ENCODE measurements at places on chromosomes 11 and 22.

- peaks cover 14% of the 10 kb centered on the region for H3K27me3 ChIP-seq
- H3K4me1 ChIP-seq: no peaks in the 10 kb centered on the region
- DNase-seq: no peak
- no peaks in the 10 kb centered on the region for H3K36me3 ChIP-seq
Measured at GRCh38 chr11:77031599-77031998, 2.6 kb upstream of the B3GNT6 start.

- no peak overlapping the region for H3K27ac ChIP-seq
- H3K36me3 ChIP-seq: peaks cover 2% of the 10 kb centered on the region
- no peaks in the 10 kb centered on the region for H3K4me1 ChIP-seq
- no peak overlapping the region for H3K4me3 ChIP-seq
- DNase-seq: no peak
Measured at GRCh38 chr22:49704345-49705215, 123.1 kb downstream of the BRD1 start.

- no peaks in the 10 kb centered on the region for H3K27me3 ChIP-seq
- H3K36me3 ChIP-seq: peaks cover 1% of the 10 kb centered on the region
- no peaks in the 10 kb centered on the region for H3K4me1 ChIP-seq
- no peak for DNase-seq
Measured at GRCh38 chr11:27451244-27451965, 21.2 kb downstream of the LGR4 start.

GRCh38 chr11:122979815-122980595, 1.6 kb downstream of the BSX start:
- no peak for DNase-seq
- peaks cover 2% of the 10 kb centered on the region for H3K36me3 ChIP-seq

DNA sequence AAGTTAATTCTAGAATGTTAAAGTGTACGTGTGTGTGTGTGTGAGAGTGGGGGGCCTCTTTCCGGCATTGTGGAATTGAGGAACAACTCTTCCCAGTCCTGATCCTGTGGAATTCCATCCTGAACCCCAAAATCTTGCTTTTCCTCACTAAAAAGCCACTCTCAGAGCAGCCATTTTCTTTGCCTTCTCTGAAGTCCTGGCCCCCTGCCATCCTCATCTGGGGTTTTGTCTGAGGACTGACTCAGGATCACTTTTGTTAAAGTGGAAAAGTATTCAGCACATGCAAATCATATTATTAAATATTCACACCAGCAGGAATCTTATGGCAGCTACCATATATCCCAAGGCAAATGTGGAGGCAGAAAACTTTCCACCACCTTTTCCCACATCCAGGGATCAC, 3.8 kb downstream of the SCN4B start:
- no peak for DNase-seq
- no peak overlapping the region for H3K4me3 ChIP-seq
- no peak overlapping the region for H3K27ac ChIP-seq
- H3K36me3 ChIP-seq: no peaks in the 10 kb centered on the region

DNA sequence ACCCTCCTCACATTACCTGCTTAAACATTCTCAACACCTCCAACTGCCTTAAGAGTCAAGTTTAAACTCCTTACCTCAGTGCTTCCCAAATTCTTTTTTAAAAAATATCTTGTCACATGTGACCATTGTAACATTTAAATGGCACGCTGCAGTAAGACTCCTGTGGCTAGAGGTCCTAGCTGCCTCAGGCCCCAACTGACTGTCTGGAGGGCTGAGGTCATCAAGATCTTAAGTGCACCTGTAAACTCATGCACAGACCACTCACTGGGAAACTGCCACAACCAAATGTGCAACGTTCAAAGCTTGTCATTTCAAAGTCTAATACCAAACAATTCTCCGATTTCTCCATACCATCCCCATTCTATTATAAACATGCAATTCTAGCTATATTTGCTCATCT, 16.4 kb upstream of the CCDC34 start:
- no peak overlapping the region for H3K4me3 ChIP-seq
- H3K27ac ChIP-seq: no peak overlapping the region
- no peaks in the 10 kb centered on the region for H3K4me1 ChIP-seq
- peaks cover 4% of the 10 kb centered on the region for H3K36me3 ChIP-seq
- DNase-seq: no peak

- DNase-seq: no peak
- H3K27ac ChIP-seq: no peak overlapping the region
- H3K4me1 ChIP-seq: no peaks in the 10 kb centered on the region
- peaks cover 5% of the 10 kb centered on the region for H3K27me3 ChIP-seq
- H3K4me3 ChIP-seq: no peak overlapping the region
Measured at GRCh38 chr11:19573666-19574065, 139.0 kb upstream of the NAV2 start.

DNA sequence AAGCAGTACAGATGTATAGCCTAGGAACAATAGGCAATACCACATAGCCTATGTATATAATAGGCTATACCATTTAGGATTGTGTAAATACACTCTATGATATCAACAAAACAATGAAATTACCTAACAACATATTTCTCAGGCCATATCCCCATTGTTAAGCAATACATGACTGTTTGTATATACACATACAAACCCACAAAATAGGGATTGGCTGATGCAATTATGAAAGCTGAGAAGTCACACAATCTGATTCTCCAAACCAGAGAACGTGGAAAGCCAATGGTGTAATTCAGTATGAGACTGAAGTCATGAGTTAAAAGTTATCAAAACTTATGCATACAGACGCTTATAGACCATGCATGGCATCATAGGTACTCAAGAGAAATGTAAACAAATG, 700.1 kb upstream of the RAG2 start:
- no peak for DNase-seq
- no peaks in the 10 kb centered on the region for H3K36me3 ChIP-seq
- H3K27ac ChIP-seq: no peak overlapping the region
- H3K4me3 ChIP-seq: no peak overlapping the region

GRCh38 chr11:19597206-19597605, 115.4 kb upstream of the NAV2 start:
- H3K27me3 ChIP-seq: peaks cover 7% of the 10 kb centered on the region
- no peak overlapping the region for H3K27ac ChIP-seq
- DNase-seq: no peak
- H3K36me3 ChIP-seq: no peaks in the 10 kb centered on the region

GRCh38 chr11:93193731-93194130, 4.1 kb downstream of the SLC36A4 start:
- H3K4me1 ChIP-seq: peaks cover 17% of the 10 kb centered on the region
- no peak overlapping the region for H3K27ac ChIP-seq
- no peak overlapping the region for H3K4me3 ChIP-seq
- H3K27me3 ChIP-seq: no peaks in the 10 kb centered on the region
- H3K36me3 ChIP-seq: peaks cover 5% of the 10 kb centered on the region

- H3K36me3 ChIP-seq: no peaks in the 10 kb centered on the region
- peaks cover 7% of the 10 kb centered on the region for H3K27me3 ChIP-seq
- H3K4me3 ChIP-seq: no peak overlapping the region
- H3K27ac ChIP-seq: no peak overlapping the region
- no peaks in the 10 kb centered on the region for H3K4me1 ChIP-seq
Measured at GRCh38 chr11:117572129-117572528, 224.9 kb downstream of the DSCAML1 start.

DNA sequence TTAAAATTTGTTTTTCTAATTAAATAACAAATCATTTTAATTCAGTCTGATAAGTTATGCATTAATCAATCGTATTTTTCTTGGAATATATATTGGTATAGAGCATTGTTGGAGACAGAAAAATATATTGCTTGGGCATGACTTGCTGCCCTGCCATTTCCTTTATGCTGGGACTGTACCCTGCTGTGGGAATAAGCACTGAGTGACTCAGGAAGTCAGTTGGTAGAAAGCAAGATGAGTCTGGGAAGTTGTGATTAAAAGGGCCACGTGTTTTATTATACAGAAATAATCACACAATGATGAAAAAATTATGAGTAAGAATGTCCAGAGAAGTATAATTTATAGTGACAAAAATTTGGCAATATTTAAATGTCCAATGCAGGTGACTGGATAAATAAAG, 139.5 kb downstream of the KIF18A start:
- H3K27ac ChIP-seq: no peak overlapping the region
- H3K27me3 ChIP-seq: no peaks in the 10 kb centered on the region

GRCh38 chr22:37162221-37163095, 12.7 kb upstream of the IL2RB start:
- peak; percentile 51 for DNase-seq
- peak overlapping the region; percentile 38 for H3K4me3 ChIP-seq
- no peaks in the 10 kb centered on the region for H3K36me3 ChIP-seq
- peak overlapping the region; percentile 35 for H3K27ac ChIP-seq

DNA sequence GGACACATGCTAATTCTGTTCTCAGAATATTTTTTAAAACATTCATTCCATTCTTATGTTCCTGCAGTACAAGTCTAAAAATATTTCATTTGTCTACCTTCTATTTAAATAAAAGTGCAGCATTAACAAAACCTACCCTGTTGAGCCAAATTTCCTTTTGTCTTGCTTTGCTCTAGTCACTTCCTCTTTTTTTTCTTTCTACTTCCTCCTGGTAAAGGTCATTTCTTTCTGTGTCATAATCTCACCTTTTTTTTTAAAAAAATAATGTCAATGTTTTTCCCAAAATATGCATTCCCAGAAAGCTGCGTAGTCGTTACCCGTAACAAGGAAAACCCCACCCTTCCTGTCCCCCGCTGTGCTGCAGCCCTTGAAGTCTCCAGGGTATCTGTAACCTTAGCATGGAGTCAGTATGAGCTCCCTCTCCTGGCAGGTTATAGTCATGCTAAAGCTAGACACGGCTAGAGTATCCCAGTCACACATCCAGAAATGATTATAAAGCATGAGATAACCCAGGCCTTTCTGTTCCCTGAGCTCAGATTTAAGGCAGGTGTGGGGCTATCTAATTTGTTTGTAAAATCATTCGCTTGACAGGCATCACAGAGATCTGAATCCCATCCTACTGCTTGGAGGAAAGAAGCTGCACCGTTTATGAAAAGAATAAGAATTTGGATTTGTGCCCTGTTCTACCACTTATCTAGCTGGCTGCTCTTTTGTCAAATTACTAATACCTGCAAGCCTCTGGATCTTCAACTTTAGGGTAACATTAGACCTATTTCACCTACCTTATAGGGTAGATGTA, 51.1 kb upstream of the EED start:
- H3K27ac ChIP-seq: peak overlapping the region; percentile 77
- H3K4me1 ChIP-seq: peaks cover 18% of the 10 kb centered on the region
- H3K27me3 ChIP-seq: no peaks in the 10 kb centered on the region
- DNase-seq: peak; percentile 57
- H3K4me3 ChIP-seq: peak overlapping the region; percentile 83

DNA sequence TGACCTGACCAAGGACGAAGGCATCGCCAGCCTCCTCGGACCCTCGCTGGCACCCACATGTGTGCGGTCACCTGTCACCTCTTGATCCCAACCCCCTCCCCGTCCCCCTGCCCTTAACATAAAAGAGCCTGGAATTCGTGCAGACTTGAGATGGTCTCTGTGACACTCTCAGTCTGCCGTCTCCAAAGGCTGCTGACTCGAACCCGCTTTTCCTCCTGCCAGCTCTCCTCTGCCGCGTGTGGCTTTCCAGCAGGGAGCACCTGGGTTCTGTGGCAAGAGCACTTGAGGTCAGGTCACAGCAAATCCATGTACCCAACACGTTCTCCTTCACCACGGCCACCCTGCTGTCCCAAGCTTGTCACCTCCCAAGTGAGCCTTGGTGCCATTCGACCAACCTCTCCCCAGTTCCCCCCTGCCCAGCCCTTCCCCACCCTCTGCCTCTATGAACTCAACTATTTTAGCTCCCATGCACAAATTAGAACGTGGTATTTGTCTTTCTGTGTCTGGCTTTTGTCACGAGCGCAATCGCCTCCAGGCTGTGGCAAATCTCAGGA, 207.6 kb downstream of the BRD1 start:
- H3K27me3 ChIP-seq: no peaks in the 10 kb centered on the region
- DNase-seq: no peak
- peaks cover 5% of the 10 kb centered on the region for H3K4me1 ChIP-seq
- peaks cover 10% of the 10 kb centered on the region for H3K36me3 ChIP-seq
- no peak overlapping the region for H3K4me3 ChIP-seq

- H3K27me3 ChIP-seq: no peaks in the 10 kb centered on the region
- H3K27ac ChIP-seq: peak overlapping the region; percentile 99
- DNase-seq: no peak
- no peak overlapping the region for H3K4me3 ChIP-seq
- peaks cover 53% of the 10 kb centered on the region for H3K4me1 ChIP-seq
Measured at GRCh38 chr11:75771646-75772410, 3.2 kb downstream of the DGAT2 start.

DNA sequence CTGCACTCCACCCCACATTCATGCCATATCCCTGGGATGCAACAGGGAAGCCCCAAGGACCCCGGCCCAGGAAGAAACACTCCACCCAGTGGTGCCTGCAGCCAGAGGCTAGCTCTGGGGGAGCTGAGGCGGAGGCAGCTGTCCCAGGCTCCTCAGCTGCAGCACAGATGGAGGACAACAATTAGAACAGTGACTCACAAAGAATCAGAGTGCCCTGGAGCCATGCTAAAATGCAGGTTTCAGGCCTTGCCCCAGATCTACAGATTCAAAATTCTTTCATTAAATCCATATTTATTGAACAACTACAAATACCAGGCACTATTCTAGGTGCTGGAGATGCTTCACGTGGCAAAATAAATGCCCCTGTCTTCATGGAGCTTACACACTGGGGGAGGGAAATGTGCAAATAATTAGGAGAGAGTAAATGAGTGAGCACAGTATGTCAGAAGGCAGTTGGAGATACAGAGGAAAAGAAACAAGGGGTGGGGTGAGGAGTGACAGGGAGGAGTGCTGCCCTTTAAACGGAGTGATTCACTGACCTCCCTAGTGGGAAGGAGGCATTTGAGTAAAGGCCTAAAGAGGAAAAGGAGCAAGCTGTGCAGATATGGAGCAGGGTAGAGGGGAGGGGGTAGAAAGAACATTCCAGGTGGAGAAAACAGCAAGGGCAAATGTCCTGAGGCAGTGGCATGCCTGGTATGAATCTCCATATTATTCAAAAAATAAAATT, 73.3 kb upstream of the CSNK2A3 start:
- H3K36me3 ChIP-seq: no peaks in the 10 kb centered on the region
- no peak overlapping the region for H3K27ac ChIP-seq
- no peaks in the 10 kb centered on the region for H3K27me3 ChIP-seq
- H3K4me1 ChIP-seq: no peaks in the 10 kb centered on the region
- no peak overlapping the region for H3K4me3 ChIP-seq

DNA sequence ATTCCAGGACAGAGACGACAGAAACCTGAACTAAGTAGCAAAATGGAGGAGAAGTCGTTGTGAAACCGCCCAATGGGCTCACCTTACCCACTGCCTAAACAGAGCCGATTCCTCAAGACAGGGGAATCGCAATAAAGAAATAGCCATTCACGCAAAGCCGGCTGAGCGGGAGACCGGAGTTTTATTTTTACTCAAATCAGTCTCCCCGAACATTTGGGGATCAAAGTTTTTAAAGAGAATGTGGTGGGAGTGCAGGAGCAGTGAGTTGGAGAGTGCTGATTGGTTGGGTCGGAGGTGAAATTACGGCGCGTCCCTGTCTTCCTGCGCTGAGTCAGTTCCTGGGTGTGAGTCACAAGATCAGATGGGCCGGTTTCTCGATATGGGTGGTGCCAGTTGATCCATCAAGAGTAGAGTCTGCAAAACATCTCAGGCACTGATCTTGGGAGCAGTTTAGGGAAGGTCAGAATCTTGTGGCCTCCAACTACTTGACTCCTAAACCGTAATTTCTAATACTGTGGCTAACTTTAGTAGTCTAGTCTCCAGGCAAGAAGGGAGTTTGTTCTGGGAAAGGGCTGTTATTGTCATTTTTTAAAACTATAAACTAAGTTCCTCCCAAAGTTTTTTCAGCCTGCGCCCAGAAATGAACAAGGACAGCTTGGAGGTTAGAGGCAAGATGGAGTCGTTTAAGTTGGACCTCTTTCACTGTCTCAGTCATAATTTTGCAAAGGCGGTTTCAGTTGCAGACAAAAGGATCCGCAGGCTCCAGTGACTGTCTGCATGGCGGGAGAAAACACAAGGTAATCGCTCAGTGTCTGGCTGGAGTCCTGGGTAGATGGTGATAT, 34.1 kb downstream of the OR4D9 start:
- H3K27me3 ChIP-seq: peaks cover 4% of the 10 kb centered on the region
- H3K4me3 ChIP-seq: no peak overlapping the region
- no peak for DNase-seq
- no peak overlapping the region for H3K27ac ChIP-seq
- no peaks in the 10 kb centered on the region for H3K36me3 ChIP-seq
- peaks cover 4% of the 10 kb centered on the region for H3K4me1 ChIP-seq

All from memory B cell (primary cell).